ENCODE measurements at places on chromosomes 12 and 14.

GRCh38 chr12:96033549-96034389 lies 1.6 kb downstream of the LTA4H start:
- no peak for DNase-seq

GRCh38 chr12:2683283-2684025 lies 111.3 kb upstream of the FKBP4 start:
- DNase-seq = no peak

DNA sequence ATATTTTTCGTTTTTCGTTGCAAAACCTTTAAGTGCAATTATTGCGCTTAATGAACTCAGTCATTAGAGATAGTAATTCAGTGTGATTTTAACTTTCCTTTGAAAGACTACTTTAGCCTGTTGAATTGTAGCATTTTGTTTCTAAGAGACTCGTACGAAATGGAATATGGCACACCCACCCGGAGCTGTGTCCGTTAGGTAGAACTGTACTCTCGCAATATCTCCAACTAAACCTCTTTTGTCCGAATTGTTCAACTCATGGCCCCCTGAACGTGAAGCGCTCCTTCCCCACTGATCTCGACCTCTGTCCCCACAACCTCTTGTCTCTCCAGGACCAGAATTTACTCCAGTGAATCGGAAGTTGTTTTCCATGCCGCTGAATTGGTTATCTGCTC lies 800 bp downstream of the PCNX4 start:
- DNase-seq = no peak

GRCh38 chr12:50734409-50735263 lies 29.3 kb upstream of the ATF1 start:
- no peak for DNase-seq

DNA sequence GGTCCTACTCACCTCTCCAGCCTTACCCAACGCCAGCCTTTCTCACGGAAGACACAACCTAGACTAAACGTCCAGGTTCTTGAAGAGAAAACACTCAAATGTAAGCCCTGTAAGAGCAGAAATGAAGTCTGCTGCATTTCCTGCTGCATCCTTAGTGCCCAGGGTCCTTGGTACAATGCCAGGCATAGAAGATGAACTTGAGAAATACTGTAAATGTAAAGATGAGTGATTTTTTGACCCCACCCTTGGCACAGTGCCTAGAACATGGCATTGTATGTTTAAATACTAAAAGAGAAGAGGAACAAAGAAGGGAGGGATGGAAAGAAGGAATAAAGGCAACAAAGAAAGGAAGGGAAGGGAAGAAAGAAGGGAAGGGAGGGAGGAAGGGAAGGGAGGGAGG lies 514.6 kb downstream of the MED13L start:
- DNase-seq = no peak

- no peak for DNase-seq
These were observed 8.6 kb downstream of the FGD6 start for GRCh38 chr12:95208678-95209077.

DNA sequence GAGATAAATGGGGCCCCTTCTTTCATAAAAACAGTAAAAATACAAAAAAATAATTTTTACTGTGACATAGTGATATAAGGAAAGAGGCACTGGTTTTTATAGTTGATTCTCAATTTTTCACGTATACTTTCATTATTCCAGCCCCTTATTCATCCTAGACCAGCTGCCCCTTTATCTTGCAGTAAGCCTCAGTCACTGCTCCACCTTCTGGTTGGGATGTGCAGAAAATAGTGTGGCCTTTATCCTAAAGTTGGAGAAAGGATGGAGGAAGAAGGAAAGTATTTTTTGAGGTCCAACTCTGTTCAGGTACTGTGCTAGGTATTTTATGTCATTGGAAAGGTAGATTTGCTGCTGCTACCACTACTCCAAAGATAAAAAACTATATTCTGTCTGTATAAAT lies 172.7 kb downstream of the ANO6 start:
- no peak for DNase-seq

- DNase-seq = no peak
These were observed 101.1 kb downstream of the ZFP36L1 start for GRCh38 chr14:68691792-68692118.

- no peak for DNase-seq
These were observed 4.0 kb downstream of the C12orf54 start for GRCh38 chr12:48486261-48486660.

DNA sequence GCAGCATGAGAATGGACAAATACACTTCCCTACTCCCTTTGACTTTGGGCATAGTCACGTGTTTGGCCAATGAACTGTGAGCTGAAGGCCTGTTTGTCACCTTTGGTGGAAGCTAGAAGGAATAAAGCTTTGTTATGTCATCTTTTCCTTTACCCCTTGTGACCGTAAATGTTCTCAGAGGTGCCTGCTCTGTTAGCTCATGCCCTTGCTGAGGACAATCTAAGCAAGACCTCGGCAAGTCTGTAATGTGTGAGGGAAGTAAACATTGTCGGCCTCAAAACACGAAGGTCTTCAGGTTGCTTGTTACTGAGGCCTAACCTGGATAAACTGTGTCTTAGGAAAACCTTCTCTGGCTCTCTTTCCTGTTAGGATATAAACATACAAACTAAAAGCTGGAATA lies 354.2 kb downstream of the TMEM132D start:
- no peak for DNase-seq

DNA sequence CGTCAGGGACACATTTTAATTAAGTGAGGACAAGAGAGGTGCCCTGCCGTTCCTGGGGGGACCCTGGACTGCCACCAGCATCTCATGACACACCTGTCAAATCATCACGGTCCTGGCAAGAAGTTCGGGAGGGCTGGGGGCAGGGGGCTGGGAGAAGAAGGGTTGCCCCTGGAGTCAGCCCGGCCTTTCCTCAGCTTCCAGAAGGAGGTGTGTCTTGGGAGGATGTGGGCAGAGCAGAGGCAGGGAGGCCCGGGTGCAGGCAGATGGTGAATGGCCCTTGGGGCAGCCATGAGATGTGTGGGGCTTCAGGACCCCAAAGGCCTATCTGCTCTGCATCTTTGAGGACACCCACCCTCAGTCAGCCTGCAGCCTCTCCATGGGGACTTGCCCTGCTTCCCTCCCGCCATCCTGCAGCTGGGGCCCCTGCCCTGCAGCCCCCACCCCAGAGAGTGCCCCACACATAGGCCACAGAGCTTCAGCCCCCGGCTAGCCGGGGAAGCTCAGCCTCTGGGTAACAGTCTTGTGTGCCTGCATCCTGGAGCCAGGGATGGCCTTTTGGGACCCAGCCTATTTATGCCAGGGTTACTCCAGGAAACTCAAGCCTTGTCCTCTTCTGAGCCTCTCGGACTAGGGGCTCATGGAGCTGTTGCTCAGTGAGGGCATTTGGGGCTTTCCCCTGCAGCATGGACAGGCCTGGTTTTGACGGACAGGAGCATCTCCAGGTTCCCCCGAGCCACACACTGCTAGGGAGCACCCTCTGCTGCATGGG lies 178.5 kb downstream of the KIF26A start:
- DNase-seq = no peak

GRCh38 chr12:103840462-103840875 lies 565 bp downstream of the NT5DC3 start:
- DNase-seq = no peak

DNA sequence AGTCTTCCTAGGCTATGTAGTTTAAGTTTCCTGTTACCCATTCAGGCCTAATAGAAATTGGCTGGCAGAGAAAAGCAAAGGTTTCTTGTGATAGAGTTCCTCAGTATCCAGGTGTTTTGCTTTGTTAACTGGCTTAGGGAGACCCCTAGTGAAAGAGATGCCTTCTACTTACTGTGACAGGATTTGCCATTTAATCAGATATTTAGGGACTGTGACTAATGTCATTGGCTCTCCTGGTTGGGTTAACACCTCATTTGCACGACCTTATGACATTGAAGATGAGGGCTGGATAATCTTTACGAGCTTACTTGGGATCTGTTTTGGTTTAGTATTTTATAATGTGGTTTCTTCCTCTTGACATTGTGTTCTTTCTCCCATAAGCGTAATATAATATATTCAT lies 5.8 kb downstream of the MON2 start:
- DNase-seq = no peak

- no peak for DNase-seq
These were observed 32.4 kb downstream of the ADCK1 start for GRCh38 chr14:77832297-77832696.

GRCh38 chr14:91004987-91005386 lies 55.5 kb downstream of the RPS6KA5 start:
- no peak for DNase-seq

All from non-pigmented ciliary epithelial cell (primary cell).